Endodermal cell (in vitro differentiated cells): ENCODE measurements at places on chromosomes 2 and 18.
A peak's percentile ranks its signal among the peaks of the same experiment; 100 is the strongest.

DNA sequence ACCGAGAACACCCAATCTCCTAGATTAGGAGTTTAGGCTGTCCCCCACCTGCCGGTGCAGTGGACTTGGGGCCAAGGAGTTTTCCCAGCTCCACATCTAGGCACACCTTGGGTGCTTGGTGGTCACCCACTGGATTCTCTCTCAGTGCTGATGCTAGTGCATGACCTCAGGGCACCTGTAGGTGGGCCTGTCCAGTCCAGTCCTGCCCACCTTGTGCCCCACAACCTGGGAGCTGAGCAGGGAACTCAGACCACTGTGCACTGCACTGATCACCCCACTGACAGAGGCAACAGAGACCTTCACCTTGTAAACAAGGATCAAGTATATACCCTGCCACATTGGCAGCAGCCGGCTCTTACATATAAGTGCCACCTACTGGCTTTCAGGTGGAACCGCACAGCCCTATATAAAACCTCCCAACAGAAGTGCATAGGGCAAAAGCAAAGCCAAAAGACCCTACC, 12.7 kb upstream of the CDH19 start:
- peak; percentile 71 for DNase-seq

DNA sequence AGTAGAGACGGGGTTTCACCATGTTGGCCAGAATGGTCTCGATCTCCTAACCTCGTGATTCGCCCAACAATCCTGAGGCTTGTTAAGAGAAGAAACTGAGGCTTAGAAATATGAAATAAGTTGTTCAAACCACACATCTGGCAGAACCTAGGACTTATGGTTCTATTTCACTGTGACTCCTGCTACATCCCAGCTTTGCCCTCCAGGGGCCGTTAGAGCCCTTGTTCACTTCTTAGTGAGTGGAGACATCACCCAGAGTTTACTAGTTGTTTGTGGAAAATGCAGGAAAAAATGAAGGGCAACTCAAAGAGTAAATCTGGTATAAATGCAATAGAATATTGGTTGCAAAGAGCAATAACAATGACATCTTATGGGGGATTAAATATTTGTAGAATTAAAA, 43.9 kb downstream of the MARCHF4 start:
- no peak for DNase-seq

- peak; percentile 34 for DNase-seq
These were observed 1495.5 kb upstream of the DDX18 start for GRCh38 chr2:116319001-116319400.

DNA sequence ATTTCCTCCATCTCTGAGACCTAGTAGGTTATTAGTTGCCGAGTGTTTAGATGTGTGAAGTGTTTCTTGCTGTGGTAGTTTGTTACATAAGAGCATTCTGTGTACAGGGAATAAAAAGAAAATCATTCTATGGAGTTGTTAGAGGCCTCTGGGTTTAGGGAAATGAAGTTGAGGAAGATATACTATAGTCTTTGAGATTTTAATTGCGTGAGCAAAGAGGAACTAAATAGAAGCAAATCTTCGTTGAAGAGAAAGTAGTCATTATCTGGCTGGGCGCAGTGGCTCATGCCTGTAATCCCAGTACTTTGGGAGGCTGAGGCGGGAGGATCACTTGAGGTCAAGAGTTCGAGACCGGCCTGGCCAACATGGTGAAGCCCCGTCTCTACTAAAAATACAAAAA, 19.0 kb downstream of the USP39 start:
- no peak for DNase-seq

DNA sequence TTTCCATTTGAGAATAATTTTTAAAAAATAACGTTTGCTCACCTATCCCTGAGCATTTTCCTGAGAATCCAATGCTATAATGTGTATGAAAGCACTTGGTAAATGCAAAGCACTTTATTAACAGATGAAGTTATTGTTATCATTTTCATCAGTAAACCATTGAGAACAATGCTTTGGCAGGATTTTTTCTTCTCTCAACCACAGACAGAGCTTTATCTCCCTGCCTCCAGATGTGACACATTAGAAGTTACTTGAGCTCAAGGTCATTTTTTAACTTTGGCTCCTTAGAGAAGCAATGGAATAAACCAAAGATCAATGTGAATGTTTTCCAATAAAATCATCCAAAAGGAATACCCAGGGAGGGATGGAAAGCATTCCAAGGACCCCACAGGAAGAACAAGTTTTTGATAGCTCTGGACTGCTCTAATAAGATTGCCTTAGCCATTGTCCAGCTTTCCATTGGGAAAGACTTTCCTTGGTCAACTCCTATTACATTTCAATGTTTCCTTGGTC, 118.9 kb upstream of the NT5C1B start:
- no peak for DNase-seq

DNA sequence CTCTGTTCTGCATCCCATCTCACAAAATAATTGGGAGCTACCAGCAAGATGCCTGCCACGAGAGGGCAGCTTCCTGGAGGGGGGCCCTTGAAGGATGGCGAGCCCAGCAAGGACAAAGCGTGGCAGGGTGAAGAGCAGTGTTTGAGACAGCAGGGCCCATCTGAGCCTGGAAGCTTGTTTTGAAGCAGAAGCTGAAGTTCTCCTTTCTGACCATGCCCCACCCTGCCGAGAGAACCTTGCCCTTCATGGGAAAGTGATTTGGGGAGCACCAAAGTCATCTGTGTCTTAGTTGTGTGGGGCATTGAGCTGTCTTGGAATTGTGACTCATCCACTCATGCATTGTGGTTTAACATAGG, 216.3 kb downstream of the BCL11A start:
- DNase-seq = peak; percentile 88

GRCh38 chr2:79580175-79580574, 67.3 kb downstream of the CTNNA2 start:
- peak; percentile 73 for DNase-seq

- no peak for DNase-seq
These were observed 122.9 kb upstream of the ST6GAL2 start for GRCh38 chr2:107008843-107009242.
